ENCODE measurements at places on chromosomes 3 and 15.

- no peak for DNase-seq
These were observed 61.1 kb upstream of the TMCO5A start for GRCh38 chr15:37873336-37873735.

DNA sequence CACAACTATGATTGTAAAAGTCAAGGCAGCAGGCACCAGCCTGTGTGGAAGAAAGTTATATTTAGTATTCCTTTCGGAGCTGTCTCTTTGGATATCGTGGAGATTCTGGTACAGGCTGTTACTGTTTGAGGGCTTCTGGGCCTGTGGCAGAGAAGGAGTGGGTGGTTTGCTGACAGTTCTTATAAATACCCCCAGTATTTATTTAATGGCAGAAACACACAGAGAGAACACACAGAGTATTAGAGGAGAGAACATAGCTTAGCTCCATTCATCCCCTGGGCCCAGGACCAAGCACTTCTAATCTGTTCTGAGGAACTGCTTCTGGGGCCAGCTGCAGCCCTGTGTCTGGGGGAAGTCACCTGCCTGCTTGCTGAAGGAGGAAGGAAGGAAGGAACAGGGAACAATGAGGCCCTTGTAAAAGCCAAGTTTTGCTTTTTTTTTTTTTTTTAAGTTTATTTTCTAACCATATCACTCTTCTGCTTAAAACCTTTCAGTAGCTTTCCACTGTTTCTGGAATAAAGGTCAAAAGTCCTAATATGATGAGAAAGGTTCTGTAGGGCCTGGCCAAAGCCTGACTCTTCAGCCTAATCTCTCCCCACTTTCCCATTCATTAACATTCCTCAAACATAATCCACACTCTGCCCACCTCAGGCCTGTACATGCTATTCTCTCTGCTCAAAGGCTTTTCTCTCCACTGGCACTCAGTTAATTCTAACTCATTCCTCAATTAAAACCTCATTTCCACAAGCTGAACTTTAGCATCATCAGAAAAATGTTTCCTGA, 11.8 kb upstream of the PP2D1 start:
- peak; percentile 43 for DNase-seq

- DNase-seq, result no peak
These were observed 28.4 kb upstream of the SMAD6 start for GRCh38 chr15:66673410-66674322.

DNA sequence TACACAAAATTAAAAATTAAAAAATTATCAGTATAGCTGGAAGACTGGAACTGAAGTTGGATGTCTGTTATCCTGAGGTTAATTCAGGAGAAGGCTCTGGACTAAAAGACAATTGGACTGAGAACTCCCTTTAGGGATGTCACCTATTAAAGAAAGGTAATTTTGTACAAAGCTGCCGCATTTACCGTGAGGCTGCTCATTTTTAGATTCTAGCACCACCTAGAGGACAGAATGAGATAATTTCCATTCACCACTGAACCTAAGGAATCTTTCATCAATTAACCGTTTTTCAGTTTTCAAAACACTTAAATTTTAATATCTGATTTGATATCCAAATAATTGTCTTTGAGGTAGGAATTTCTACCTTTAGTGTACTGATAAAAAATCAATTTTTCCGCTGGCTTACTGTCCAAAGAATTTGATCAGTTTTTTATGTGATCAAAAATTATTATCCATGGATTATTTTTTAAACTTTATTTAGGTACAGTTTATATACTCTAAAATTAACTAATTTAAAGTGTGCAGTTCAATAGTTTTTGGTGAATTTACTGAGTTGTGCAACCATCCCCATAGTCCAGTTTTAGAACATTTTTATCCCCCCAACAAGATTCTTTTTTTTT, 106.7 kb upstream of the TNIK start:
- DNase-seq, result no peak

GRCh38 chr15:101045835-101046691, 126.9 kb downstream of the LRRK1 start:
- DNase-seq, result no peak

GRCh38 chr15:77862651-77863104, 214.8 kb downstream of the TBC1D2B start:
- no peak for DNase-seq

DNA sequence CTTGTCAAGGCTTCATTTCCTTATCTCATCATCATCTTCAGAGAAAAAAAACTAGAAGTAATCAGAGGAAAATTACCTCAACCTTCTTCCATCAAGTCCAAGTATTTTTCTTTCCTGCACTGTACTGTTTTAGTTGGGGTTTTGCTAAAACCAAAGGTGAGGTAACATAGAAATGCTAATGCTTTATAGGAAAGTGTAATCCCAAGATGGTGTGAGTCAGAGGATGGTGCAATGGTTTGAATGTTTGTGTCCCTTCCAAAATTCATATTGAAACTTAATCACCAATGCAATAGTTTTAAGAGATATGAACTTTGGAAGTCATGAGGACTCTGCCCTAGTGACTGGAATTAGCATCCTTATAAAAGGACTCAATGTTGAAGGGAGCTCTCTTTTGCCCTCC, 79.5 kb downstream of the KBTBD8 start:
- no peak for DNase-seq

- DNase-seq, result no peak
These were observed 221.9 kb upstream of the LRIG1 start for GRCh38 chr3:66722675-66723074.

GRCh38 chr3:187286467-187287059, 5.0 kb downstream of the MASP1 start:
- DNase-seq, result no peak

DNA sequence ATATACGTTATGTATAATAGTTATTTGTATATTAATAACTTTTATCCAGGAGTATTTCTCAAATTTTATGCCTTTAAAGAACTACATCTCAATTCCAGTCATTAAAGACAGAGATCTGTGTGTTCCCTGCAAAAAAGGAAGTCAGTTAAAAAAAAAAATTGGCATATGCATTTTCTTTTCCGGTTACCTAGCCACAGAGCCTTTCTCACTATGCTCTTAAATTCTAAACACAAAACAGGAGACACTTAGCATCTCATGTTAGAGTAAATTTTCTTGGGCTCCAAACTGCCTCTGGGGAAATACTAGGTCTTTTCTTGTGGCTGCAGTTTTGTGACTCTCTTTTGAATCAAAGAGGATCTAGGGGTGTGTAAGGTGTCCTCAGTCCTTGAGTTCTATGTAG, 105.9 kb downstream of the KCNH8 start:
- DNase-seq, result no peak

- no peak for DNase-seq
These were observed 23.4 kb upstream of the MYZAP start for GRCh38 chr15:57568299-57568698.
